GM23248 (cell line): ENCODE measurements at places on chromosomes 7 and 10.
A peak's percentile ranks its signal among the peaks of the same experiment; 100 is the strongest.

GRCh38 chr7:41641011-41641664, 61.8 kb downstream of the INHBA start:
- no peak for DNase-seq

GRCh38 chr10:85655411-85655810, 711.2 kb downstream of the GRID1 start:
- DNase-seq = no peak

DNA sequence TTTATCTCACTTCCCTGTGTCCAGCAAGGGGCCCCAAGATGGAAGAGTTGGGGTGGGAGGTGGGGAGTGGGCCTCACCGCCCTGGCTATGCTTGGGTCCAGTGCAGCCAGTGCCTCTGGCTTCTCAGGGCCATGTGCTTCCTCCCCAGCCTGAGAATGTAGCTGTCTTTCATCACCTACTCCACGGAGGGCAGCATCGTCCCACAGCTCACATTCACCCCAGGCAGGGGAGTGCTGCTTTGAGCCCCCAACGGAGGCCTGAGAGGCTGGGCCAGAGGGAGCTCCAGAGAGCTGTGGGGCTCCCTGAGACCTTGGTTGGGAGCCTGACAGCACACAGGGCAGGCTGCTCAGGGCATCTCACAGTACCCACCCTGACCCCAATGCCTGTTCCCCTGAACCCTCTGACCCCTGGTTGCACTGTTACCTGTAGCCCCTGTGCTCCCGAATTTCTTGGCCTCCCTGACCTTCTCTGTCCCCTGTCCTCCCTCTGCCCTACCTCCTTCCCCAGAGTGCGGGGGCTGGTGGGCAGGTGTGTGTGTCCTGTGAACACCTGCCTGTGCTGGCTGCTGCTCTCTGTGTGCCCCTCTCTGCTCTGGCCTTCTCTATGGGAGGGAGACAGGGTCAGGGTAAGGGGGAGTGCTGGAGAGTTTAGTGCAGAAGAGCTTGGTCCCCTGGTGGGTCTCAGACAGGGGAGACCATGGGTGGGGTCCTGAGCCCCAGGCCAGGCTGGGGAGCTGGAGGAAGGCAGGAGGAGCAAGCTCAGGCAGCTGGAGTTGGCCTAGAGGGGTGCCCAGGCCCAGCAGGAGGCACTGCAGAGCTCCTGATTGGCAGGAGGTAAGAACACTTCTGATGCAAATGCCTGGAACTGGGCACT, 19.6 kb upstream of the ZNF488 start:
- DNase-seq = no peak

DNA sequence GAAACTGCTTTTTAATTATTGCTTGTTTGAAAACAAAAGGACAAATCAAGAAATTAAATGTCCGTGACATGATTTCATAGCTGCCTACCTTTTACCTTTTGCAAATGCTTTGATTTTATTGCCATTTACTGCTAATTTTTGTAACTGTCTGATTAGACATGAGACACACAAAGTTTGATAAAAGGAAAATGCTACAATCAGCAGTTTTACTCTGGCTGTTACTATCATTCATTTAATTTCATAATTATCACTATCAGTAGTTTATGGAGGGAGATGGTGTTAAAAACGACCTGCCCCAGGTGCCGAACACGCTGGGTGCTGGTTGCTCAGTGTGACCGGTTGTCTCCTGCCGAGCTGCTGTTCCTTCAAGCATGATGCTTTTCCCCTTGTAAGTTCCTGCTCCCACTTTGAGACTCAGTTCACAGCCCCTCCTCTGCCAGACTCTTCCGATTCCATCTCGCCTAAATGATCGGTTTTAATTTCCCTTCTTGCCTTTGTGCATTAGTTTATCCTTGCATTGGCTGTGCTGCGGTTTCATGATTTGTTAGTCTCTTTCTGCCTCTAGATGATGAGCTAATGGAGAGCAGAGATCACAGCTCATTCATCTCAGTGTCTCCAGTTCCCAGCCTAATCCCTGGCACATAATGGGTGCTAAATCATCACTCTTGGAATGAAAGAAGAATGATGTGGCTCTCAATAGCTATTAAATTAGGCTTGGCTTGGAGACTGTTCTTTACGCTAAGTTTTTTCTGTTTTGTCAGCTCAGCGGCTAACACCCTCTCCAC, 110.6 kb downstream of the PFKFB3 start:
- peak; percentile 57 for DNase-seq

- no peak for DNase-seq
These were observed 151.8 kb upstream of the TPK1 start for GRCh38 chr7:144987686-144988085.

GRCh38 chr10:96834120-96834519, 2.0 kb downstream of the LCOR start:
- peak; percentile 36 for DNase-seq

DNA sequence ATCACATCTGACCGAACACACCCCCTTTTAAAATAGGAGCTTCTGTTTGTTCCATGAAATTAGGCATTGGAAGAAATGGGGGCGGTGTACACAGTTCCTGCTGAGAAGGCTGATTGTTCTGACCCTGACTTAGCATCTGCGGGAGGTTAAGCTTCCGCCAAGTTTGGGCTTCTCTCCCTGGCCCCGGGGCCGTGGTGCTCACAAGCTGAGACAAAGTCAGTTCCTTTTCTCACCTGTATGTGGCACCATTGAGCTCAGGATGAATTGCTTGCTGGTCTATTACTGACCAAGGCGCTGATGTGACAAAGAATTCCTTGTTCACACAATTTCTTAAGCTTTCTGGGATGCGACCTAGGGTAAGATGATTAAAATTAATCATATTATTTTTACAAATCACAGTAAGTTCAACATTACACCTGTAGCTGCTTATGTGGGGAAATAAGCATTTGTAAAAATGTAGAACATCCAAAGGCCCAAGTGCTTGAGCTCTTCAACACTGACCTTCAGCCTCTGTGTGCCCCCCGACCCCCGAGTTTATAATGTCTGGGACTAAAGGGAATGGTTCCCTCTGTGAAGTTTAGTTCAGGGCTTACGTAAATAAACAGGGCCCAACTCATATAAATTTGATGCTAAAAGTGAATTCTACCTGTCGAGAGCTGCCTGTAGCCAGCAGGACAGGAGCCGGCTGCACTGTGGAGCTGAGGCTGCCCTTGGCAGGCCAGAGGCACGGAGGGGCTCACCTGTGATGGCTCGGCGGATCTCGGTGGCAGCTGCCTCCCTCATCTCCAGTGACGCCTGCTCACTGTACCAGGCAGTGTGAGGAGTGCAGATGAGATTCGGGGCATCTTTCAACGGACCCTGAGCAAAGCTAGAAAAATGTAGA, 50.8 kb downstream of the ZRANB1 start:
- peak; percentile 80 for DNase-seq

- peak; percentile 96 for DNase-seq
These were observed at the start of gene TBC1D12 for GRCh38 chr10:94402204-94402842. TSS of gene TBC1D12 (plus strand) at chr10:94402541. CDS start at chr10:94402614, 73 bp downstream.

DNA sequence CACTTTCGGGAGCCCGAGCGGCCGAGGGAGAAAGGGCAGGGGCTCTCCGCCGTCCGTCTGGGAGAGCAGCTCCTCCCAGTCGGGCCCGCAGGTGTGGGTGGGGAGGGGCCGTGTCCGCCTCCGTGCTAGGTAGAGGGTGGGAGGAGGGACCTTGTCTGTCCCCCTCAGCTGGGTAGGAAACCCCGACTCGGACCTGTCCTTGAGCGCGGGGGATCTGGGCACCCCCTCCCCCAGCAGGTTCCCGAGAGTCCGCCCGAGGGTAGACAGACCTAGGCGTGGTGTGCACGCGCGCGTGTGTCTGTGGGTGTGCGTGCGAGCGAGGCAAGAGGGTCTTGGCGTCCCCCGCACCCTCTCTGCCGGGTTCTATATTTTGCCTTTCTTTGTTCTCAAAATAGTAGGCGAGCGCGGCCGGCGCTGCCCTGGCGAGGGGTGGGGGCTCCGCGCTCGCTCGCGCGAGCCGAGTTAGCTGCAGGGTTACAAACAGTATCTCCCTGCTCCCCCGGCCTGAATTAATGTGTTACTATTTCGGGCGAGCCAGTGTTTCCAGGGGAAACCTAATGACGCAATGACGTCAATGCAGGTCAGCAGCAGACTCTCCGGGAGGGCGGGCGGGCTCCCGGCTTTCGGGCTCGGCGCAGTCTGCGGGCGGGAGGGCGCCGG, 73.9 kb upstream of the LEP start:
- DNase-seq = peak; percentile 82

DNA sequence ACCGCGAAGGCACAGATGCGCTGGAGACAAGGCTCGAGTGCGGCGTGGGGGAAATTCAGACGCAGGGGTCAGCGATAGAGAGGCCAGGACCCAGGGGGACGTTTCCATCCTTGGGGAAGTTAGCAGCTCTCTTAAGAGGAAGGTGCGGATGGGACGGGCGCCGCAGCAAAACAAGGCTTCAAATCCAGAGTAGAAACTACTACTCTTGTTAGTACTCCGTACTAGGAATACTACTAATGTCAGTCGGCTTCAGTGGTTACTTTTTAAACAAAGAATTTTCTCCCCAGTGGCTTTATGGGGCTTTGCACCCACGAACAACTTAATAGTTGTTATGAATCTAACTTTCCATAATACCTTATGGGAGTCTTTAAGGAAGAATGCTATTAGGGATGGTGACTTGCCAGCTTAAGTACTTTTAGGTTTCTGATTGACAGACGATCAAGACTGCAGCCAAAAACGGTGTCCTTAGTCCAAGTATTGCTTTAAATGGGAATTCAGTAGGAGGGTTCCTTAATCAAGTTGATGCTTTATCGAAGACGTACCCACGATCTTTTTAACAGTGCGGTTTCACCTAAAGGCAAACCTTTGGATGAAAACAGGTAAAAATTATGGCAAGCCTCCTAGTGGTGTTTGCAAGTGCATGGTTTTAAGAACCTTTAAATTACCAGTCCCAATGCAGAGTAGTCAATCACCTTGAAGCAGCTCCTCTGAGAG, 812 bp upstream of the IDE start:
- DNase-seq = peak; percentile 81

- DNase-seq = no peak
These were observed 158.0 kb upstream of the KLF6 start for GRCh38 chr10:3942937-3943489.

- no peak for DNase-seq
These were observed 58.5 kb downstream of the ELMO1 start for GRCh38 chr7:37390114-37390513.

DNA sequence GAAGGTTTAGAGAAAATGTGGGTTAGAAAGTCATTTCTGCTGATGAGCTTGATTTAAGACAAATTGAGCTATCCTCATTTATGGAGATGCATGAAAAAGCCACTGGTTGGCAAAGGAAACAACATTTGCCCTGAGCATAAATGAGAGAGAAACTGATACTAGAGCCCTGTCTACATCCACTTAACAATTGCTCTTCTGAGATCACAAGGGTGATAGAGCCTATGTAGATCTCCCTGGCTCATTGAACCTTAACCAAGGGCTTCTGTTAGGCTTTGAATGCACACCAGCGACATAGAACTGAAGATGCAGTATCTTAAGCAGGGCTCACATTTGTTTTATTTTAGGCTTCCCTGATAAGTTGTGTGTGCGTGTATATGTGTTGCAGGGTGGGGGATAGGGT, 35.0 kb downstream of the GPR141 start:
- DNase-seq = no peak

DNA sequence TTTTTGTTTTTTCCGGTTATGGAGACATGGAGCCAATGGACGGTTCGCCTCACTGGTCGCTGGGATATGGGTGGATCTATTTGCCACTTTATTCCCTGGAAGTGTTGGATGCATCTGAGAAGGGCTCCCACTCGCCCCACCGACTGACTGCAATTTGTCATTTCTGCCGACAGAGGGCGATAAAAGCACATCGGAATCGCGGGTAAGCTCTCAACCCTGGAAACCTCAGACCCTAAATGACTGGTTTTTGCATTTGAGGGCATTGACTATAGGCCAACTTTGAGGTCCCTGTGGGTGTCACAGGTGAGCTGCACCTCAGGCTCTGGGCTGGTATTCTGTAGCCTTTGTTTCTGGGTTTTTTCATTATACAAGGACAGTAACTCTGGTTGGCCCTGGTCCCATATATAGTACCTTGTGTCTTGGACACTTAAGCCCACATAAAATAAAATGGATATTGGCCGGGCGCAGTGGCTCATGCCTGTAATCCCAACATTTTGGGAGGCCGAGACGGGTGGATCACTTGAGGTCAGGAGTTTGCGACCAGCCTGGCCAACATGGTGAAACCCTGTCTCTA, 11.9 kb upstream of the OPALIN start:
- DNase-seq = peak; percentile 55

GRCh38 chr10:85459906-85460305, 906.7 kb downstream of the GRID1 start:
- DNase-seq = no peak

DNA sequence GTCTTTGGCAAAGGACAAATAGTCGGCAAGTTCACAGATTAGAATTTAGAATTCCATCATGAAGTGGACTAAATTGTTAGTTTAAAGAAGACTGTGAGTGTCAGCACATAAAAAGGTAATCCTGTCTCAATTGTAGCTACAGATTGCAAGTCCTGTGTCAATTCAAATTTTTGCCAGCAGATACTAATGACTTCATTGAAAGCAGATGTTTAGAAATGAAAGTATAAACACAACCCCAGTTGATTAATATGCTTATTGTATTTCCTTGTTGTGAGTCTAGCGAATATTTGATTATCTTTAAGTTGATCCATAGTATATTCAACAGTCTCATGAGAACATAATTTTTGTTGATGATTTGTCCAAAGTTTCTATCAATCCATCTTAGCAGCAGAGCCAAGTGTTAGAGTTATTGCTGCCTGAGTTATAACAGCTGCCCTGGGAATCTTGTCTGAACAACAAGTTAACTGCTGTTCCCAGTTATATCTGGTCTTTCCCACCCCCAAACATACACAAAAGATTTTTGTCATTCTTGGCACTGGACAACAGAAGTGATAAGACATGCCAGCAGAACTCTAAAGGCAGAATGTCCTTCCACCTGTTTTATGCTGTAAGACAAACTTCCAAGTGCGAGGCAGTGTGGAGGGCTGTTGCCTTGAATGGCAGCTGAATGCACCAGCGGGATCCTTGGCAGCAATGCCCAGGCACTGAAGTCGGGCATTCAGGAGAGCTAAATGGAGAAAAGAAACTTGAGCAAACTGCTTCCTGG, 21.3 kb upstream of the HERPUD2 start:
- peak; percentile 28 for DNase-seq

GRCh38 chr10:79165070-79165778, 96.5 kb downstream of the ZMIZ1 start:
- peak; percentile 33 for DNase-seq

DNA sequence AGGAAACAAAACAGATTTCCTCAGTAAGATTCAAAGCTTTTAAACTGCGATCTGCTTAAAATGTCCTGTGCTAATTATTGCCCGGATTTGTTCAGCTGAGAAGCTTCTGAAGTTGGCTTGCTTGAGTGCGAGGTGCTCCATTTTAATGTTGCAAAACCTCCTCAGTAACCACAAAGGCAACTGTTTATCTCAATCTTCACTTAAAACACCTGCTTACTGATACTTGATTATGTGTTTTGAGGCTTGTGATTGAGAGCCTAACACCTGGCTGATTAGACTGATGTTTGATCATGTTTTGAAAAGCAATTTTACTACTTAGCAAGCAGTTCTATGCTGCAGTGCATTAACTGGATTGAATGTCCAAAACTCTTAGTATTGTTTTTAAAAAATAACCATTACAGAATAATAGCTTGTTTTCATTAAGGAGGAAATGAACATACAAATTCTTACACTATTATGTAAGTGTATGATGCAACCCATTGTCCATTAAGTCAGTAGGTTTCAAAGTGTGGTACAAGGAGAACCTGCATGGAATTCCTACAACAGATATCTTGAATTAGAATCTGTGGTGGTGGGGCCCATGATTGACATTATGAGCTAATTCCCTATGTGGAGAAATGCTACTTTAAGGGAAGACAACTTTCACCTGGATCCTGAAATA, 96.9 kb upstream of the FAM180A start:
- peak; percentile 25 for DNase-seq
